ENCODE measurements at places on chromosomes 2 and 18. TPM values are rescaled to one million over a fixed set of nuclear protein-coding genes. Genes with fewer than 3 reads are reported as not detected.
A peak's percentile ranks its signal among the peaks of the same experiment; 100 is the strongest.

DNA sequence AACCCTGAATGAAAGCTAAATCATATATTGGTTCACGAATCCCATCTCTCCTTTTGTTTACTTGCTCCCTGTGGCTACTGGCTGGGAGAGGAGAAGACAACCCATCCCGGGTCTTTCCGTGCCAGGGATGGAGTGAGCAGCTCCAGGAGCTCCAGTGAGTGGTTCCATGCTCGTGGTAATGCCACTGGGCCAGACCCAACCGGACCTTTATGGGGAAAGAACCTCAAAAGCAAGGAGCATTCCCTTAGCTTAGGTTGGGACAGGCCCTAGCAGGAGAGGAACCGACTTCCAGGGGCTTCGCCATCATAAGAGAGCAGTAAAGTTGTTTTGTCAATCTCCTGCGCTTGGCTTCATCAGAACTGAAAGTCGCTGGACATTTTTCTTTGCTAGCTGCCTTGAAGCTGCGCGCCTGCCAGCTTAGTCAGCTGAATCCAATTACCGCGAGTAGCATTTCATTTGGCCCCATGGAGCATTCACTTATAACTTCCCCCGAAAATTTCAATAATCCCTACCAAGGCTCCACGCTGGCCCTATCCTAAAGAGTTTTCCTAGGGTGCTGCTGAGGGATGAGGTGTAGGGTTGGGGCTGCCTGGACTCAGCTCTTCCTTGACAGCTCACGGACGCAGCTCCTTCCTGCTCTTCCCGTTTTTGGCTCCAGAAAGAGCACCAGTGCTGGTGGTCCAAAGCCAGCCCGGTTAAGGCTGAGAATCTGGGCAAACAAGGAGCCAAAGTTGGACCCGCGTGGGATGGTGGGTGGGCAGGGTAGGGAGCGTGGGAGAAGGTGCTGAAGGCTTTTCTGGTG lies 4.9 kb downstream of the HOXD3 start:
- DNase-seq, result peak; percentile 37

The CXCR1 gene
- total RNA-seq, result not detected

GRCh38 chr18:10049747-10050146 lies 135.9 kb downstream of the VAPA start:
- DNase-seq, result peak; percentile 41

DNA sequence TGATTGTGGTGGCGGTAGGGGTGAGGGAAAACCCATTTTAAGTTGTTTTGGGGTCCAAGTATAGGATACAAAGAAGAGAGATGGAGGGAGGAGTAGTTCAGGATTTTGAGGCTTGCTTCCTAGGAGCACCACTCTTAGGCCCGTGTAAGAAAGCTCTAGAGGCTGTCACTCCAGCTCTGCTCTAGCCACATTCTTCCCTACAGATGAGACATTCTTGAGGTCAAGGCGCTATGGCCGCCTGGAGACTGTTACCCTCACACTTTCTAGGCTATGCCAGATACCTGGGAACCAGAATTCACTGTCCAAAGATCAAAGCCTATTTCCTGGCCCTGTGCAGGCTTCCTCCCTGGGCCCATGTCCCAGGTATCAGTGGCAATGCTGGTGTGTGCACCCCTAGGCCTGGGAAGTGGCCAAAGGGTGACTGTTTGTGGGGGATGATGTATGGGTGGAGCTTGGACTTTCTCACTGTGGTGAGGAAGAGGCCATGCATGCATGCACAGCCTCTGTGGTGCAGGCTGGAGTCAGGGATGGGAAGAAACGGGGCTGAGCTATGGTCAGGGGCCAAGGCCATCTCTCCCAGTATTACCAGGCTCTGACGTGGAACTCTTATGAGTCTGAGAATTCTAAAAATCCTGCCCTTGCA lies 7.0 kb upstream of the TTL start:
- peak; percentile 39 for DNase-seq

The ITGB6 gene
- not detected for total RNA-seq

The AQP12B gene
- total RNA-seq, result not detected

GRCh38 chr2:105909215-105909614 lies 164.5 kb downstream of the NCK2 start:
- DNase-seq, result no peak

DNA sequence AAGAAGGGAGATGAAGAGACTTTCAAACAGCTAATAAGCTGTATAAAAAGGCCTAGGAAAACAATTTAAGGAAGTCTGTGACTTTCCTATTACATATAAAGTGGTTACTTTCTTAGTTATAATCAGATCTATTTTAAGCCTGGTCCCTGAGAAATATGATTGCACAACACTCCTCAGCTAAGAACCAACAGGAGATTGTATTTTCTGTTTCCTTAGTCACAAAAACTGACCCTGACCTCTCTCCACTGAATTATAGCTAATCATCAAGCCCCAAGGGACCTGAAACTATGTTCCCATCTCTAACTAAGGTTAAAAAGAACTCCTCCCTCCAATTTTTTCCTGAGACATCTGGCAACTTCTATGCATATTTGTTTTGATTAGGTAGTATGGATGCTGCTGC lies 106.9 kb downstream of the ROCK1 start:
- peak; percentile 96 for DNase-seq

DNA sequence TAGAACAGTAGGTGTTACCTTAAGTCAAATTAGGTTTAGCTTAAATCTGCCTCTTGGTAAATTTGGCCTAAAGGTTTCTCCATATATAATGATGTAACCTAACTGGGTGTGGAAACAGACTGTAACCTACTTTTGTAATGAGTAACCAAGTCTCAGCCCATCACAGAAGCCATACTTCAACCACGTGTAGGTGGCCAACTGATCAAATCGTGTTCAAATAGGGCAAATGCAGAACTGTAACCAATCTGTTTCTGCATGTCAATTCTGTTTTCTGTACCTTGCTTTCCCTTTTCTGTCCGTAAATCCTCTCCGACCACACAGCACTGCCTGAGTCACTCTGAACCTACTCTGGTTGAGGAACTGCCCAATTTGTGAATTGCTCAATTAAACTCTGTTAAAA lies 34.0 kb upstream of the PLA2R1 start:
- DNase-seq, result no peak

GRCh38 chr2:105545730-105546627 lies 147.1 kb upstream of the FHL2 start:
- DNase-seq, result peak; percentile 74

DNA sequence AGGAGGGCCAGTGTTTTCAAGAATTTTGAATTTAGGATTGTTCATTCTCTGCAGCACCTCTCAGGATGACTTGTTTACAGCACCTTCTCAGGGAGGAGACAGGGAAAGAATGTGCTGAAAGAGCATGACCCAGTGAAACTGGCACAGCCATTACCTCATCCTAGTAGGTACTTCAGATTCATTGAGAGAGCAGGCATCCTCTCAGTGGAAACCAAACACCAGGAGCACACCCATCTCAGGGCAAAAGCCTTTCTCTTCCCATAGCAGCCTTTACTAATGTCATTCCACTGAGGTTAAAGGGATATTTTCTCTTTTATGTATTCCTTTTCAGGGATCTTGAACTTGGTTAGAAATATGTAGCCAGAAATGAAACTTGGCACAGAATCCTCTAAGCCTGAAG lies 2.6 kb downstream of the MAP2 start:
- DNase-seq, result peak; percentile 44

GRCh38 chr2:32721376-32721775 lies 93.5 kb downstream of the TTC27 start:
- DNase-seq, result no peak

DNA sequence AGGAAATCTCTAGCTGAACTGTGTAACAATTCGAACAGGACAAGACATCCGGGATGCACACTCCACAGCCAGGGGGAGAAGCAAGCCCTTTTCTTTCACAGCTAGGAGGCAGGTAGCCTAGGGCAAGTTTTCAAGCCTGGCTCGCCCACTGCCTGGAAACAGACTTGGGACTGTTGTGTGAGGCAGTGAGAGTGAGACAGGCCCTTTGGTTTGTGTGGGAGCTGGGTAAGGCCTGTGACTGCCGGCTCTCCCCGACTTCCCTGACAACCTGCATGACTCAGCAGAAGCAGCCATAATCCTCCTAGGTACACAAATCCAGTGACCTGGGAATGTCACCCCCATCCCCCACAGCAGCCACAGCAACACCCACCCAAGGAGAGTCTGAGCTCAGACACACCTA lies 179.7 kb downstream of the WDPCP start:
- DNase-seq, result no peak

DNA sequence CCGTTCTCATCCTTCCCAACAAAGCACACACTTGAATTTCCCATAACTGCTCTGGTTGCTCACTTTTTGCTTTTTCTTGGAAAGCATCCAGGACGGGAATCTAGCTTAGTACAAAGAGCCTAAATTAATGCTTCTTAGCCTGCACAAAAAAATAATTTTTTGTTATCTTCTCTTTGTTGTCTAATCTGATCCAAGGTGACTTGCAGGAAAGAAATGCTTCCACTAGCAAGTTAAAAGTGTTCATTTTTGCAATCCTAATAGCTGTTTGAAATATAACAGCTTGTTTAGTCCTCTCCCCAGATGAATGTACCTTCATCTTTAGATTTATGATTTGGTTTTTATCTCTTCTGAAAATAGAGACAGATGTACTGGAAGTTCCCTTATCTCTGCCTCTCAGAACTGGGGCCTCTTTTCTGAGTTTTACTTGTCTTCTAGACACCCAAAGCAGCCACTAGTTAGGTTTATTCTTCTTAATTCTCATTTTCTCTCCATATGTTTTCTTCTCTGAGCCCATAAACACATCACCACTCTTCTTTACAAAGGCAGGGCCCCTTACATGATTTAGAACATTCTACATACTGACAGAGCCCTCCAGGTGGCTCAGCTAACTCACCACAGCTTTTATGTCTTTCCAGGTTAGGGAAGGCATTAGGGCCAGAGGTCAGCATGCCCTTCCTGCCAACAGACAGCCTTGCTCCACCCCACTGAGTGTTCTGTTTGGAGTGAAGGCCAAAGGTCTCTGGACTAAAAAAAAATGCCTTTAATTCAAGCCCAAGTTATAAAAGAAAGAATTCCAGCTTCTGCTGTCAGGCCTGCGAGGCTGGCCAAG lies 74.7 kb upstream of the MAP4K3 start:
- peak; percentile 74 for DNase-seq

GRCh38 chr2:177315364-177315763 lies 50.8 kb upstream of the NFE2L2 start:
- DNase-seq, result peak; percentile 60

DNA sequence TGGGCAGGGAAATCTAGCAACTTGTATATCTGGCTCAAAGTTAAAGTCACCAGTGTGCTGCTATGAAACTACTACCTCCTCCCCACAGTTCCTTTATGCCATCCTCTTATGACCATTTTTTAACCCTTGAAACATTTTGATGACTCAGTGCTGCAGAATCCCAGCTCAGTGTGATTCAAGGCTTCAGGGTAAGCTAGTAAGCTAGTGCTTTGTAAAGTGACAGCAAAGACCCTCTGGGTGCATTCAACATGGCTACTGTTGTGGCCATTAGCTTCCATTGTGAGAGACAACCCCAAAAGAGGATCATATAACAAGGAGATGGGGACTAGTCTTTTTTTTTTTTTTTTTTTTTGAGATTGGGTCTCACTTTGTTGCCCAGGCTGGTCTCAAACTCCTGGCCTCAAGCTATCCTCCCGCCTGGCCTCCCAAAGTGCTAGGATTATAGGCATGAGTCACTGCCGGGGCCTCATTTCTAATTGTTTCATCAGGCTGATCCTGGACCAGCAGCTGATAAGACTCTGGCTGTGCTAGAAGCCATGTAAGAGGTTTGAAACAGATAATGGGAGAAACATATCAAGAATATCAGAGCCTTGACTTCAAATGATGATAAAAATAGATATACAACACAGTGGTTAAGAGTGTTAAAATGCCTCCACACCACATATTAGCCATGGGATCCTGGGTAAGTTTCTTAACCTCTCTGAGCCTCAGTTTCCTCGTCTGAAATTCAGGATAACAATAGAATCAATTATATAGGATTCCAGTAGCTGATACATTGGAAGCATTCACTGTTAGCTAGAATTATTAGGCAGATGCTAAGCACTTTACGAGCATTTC lies 65.7 kb upstream of the RTN4 start:
- peak; percentile 90 for DNase-seq

DNA sequence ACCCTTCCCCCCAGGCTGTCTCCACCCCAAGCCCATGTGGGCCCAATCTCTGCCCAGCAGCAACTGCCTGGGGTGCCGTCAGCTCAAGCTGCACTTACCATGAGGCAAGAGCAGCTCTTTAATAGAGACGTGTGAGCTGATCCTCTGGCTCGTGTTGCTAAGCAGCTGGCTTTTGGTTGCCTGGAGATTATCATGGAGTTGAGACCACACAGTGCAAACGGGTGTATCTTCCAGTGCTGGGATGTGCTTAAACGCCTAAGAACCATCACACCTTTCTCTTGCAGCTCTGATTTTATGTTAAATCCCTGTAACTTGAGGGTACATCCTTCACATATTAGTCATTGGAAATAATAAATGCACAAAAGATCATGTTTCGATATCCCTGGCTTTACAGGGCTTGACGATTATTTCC lies 271.1 kb downstream of the PRKCE start:
- peak; percentile 75 for DNase-seq

DNA sequence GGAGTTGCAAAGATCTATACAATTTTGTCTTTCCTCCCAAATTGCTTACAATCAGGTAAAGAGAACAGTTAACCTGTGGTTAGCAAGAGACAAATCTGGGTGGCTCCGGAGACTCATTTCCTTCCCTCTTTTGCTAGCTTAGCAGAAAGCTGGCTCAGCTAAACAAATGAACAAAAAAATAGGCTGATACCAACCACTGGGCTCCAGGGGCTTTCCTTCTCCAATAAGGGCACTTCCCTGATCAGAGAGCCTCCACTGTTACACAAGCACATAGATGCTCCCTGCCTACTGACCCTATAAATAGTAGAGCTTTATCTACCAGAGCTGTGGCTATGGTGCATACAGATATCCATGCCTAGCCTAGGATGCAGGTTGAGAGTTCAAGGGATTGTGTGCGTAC lies 90.1 kb upstream of the ARL5A start:
- DNase-seq, result no peak

DNA sequence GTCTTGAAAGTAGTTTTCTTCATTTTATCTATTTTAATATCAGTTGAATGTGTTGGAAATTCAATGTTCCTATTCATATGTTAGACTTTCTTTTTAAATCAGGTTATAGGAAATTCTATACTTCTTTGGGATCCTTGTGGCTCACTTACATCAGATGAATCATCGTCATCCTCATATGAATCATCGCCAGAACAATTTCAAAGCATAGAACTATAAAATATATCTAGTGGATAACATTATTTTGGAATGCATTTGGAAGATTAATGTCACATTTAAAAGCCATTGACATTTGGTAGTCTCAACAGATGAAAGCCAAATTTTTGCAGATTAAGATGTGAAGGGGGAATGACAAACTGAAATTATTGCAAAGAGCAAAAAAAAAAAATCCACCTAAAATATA lies 94.1 kb downstream of the FAM161A start:
- peak; percentile 86 for DNase-seq

GRCh38 chr2:29105375-29105774 lies 9.8 kb upstream of the CLIP4 start:
- DNase-seq, result no peak

DNA sequence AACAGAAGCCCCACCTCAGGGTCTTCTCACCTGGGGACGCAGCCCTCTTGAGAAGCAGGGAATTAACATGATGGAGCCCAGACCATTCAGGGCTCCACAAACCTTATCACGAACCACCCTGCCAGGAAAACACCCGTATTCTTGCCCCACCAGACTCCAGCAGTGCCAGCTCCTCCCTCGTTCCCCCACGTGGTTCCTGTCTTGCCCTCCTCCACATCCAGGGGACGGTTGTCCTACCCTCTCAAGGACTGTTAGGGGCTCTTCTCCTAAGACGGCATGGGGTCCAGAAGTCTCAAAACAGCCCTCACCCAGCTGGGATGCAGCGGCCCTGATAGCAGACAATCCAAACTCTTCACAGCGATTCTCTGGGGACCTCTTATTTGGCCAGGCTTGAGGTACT lies 372.2 kb upstream of the HS6ST1 start:
- DNase-seq, result no peak
